Fibroblast of skin of left quadriceps (primary cell): ENCODE measurements at places on chromosomes 16 and 17.

- DNase-seq: no peak
These were observed 1.2 kb upstream of the MPRIP start for GRCh38 chr17:17041018-17041521.

DNA sequence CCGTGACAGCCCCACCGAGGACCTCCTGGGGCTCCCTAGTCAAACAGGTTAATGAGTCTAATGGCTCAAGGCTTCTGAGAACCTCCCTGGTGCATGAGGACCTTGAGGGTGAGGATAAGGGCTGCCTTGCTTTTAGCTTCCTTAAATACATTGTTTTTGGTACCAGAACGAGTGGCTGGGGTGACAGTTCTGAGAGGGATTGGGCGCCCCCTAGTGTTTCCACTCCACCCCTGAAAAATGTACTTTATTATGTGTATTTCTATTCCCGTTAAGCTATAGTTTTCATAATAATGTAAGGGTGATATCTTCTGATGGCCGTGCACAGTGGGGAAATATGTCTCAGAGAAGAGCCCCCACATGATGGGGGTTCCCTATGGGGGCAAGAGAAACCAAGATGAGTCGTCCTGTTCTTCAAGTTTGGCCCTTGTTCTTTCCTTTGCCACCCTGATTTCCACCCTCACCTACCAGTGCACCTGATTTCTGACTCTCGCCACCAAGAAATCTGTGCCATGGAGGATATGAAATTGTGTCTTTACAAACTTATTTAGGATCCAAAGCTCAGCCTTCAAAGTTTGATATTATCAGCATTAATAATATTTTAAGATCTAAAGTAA lies 14.5 kb upstream of the VWA3A start:
- DNase-seq: peak; percentile 26

- DNase-seq: no peak
These were observed 97.6 kb upstream of the DNAH17 start for GRCh38 chr17:78674595-78675315.

- DNase-seq: no peak
These were observed 96.6 kb downstream of the SPECC1 start for GRCh38 chr17:20105539-20106280.

- no peak for DNase-seq
These were observed 3.0 kb upstream of the MTMR4 start for GRCh38 chr17:58517378-58517927.

- no peak for DNase-seq
These were observed 37.2 kb upstream of the NGFR start for GRCh38 chr17:49457564-49458535.

- peak; percentile 16 for DNase-seq
These were observed 9.0 kb downstream of the SMYD4 start for GRCh38 chr17:1820528-1821252.

DNA sequence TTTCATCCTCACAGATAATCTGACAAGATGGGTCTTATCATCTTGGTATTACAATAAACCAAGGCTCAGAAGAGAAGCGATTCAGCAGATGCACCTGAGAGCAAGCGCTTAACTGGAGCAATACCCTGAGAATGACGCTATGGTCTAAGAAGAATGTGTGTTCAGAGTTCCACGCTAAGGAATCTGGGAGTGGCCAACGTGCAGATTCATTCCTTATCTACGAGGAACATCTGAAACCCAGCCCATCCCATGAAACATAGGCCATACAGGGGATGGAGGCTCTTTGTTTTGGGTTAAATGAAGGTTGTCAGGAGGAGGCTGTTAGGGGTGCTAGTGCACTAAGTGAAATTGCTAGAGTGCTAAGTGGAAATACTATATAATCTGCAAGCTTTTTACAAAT lies 28.5 kb upstream of the KDM8 start:
- DNase-seq: no peak

- no peak for DNase-seq
These were observed 148.1 kb upstream of the CCL2 start for GRCh38 chr17:34107019-34107418.

DNA sequence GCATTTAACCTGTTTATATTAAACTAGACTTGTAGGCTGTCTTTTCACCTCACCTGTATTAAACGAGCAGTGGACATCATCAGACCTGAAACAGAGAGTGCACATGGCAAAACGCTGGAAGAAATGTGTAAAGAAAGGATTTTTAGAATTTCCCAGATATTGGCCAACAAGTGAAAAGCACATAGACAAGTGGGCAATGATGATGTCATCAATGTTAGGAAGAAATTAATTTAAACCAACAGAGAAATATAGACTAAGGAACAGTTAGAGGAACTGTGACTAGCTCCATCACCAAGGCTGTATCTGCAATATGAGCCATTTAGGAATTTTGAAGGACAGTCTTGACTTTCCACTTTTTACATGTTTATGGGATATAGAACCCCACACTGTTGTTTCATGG lies 67.1 kb upstream of the SLC12A3 start:
- DNase-seq: no peak

DNA sequence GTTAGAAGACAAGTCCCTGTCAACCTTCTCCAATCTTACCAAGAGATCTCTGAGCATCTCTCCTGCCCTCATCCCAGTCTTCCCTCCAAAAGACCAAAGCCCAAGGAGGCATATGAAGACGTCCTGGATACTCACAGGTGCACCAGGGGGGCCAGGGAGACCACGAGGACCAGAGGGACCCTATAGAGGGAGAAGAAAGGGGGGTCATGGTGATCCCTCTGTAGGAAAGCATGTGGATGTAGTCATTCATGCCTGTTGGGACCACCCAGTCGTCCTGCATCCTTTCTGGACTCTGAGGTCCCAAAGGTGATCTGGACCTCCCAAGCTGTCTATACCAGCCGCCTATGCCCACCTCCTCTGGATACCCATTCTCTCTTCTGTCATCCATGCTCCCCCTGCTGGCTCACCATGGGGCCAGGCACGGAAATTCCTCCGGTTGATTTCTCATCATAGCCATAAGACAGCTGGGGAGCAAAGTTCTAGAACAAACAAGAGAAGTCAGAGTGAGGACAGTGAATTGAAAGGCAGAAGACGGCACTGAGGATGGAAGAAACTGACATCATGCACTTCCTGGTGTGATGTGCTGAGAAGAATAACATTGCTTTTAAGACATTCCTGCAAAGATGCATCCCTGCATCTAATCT lies 3.3 kb downstream of the COL1A1 start:
- no peak for DNase-seq

GRCh38 chr16:31077592-31078396 lies 3.6 kb downstream of the ZNF646 start:
- DNase-seq: no peak

- DNase-seq: no peak
These were observed 4.6 kb downstream of the PCYT2 start for GRCh38 chr17:81906476-81907218.

GRCh38 chr16:563072-563644 lies 3.0 kb downstream of the PRR35 start:
- DNase-seq: no peak

GRCh38 chr17:37182786-37183465 lies 192.9 kb upstream of the C17orf78 start:
- peak; percentile 12 for DNase-seq

DNA sequence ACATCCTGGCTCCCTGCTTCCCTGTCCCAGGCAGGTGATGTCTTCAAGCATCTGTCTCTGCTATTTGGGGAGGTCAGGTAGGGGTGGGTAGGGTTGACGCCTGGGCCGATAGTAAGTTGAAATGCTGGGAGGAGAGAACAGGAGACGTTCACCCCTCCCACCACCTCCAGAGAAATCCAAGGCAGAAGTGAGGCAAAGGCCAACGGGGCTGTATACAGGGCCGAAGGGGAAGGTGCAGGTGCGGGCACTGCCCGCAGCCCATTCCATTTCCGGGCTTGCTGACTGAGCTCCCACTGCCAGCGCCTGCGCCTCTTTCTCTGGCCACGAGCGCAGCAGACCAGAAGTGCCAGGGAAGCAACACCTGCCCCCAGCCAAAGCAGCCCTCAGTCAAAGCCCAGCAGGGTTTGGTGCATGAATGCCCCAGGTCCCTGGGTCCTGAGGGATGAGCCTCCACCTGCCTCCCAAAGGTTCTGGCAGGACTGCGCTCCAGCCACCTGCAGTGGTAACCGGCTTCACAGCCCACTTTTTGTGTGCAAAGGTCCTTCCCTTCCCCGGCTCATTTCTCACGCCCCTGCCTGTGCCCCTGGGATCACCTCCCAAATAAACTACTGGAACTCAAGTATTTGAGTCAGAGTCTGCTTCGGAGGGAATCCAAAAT lies 127.6 kb upstream of the TNRC6C start:
- DNase-seq: no peak

DNA sequence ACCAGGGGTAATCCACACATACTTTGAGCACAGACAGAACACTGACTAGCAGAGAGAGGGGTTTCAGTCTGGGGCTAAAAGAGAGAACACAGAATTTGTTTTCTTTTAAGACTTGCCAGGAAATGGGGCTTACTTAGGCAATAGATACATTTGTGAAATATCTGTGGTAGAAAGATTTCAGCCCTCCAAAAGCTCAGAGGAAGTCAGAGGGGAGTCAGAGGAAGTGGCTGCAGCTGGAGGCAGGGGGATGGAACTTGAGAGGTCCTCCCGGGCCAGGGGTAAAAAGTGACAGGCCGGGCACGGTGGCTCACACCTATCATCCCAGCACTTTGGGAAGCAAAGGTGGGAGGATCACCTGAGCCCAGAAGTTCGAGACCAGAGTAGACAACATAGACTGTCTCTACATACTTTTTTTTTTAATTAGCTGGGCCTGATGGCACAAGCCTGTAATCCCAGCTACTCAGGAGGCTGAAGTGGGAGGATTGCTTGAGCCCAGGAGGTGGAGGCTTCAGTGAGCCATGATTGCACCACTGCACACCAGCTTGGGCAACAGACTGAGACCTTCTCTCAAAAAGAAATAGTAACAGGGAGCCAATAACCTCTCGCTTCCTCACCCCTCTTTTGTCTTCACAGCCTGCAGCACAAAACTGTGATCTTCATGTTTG lies 49.9 kb downstream of the NLRC5 start:
- peak; percentile 77 for DNase-seq

DNA sequence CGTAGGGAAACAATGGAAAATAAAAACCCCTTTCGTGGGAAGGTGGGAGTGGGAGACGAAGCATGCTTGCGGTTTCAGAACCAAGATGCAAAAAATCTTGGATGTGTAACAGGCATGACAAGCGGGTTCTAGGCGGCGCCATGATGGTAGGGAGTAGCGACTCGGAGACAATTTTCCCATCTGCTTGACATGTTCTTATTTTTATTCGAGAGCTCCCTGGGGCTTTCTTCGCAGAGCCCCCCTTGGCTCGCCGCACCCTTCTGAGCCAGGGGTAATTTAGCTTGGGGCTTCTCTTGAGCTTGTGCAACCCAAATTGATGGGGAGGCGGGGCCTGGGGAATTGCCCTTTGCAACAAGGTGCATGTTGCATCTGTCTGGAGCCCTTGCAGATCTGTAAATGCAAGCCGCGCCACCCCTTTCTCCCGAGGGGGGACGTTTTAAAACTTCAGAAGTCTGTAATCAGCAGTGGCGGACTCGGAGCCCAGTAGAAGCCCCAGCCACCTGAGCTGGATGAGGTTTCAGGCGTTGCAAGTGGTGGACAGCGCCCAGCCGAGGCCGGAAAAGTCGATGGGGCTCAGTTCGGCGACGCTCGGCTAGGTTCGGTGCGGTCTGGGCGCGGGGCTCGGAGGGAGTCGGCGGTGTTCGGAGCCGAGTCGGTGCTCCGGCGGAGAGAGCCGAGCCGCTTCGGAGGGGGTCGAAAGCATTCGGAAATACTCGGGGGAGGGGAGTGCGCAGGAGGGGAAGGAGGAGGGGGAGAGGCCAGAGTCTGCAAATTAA lies 2.9 kb downstream of the GNAO1 start:
- DNase-seq: peak; percentile 26

DNA sequence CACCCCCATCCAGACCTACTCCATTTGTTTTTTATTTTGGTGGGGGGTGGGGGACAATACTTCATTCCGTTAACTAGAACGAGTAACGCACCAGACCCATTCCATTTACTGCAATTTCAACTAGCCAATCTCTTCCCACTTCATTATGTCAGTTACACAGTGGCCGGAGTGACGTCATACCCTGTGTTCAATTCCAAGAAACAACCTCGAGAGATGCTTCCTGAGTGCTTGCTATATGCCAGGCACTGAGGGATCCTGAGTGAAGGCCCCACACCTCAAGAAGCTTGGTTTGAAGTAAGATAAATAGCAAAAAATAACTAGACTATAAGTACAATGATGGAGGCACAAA lies 9.1 kb upstream of the SIAH1 start:
- no peak for DNase-seq

DNA sequence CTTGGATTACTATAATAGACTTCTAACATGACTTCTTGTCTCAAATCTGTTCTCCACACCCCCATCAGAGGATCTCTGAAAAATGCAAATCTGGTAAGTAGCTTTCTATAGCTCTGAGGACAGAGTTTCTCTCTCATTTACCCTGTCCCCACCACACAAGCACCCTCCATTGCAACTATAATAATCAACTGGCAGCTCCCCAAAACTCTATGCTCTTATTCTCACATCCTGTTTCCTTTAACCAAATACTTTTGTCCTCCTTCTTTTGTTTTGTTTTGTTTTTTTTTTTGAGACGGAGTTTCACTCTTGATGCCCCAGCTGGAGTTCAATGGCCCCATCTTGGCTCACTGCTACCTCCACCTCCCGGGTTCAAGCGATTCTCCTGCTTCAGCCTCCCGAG lies 73.4 kb downstream of the HELZ start:
- no peak for DNase-seq

- peak; percentile 22 for DNase-seq
These were observed 37.7 kb upstream of the TOB1 start for GRCh38 chr17:50903604-50904517.

- DNase-seq: no peak
These were observed 37.7 kb downstream of the DUSP14 start for GRCh38 chr17:37527249-37527851.

- no peak for DNase-seq
These were observed 20.2 kb upstream of the SPPL2C start for GRCh38 chr17:45824475-45824874.

GRCh38 chr17:73324160-73324475 lies 12.3 kb upstream of the CDC42EP4 start:
- no peak for DNase-seq

- DNase-seq: peak; percentile 81
These were observed 1.8 kb upstream of the SOST start for GRCh38 chr17:43760254-43760852.

GRCh38 chr16:11836650-11837244 lies 14.6 kb downstream of the RSL1D1 start:
- peak; percentile 93 for DNase-seq

- DNase-seq: no peak
These were observed 15.0 kb downstream of the TOP2A start for GRCh38 chr17:40402668-40403067.

GRCh38 chr17:80730739-80731138 lies 186.1 kb downstream of the RPTOR start:
- DNase-seq: no peak

GRCh38 chr17:49742166-49742638 lies 21.7 kb downstream of the FAM117A start:
- DNase-seq: no peak

DNA sequence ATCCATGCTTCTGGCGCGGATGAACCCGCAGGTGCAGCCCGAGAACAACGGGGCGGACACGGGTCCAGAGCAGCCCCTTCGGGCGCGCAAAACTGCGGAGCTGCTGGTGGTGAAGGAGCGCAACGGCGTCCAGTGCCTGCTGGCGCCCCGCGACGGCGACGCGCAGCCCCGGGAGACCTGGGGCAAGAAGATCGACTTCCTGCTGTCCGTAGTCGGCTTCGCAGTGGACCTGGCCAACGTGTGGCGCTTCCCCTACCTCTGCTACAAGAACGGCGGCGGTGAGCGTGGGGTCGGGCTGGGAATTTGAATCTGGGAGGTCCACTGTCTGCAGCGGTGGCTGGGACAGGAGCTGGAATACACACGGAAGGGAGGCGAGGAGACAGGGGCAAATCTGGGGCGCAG lies 904 bp downstream of the SLC6A2 start:
- DNase-seq: no peak
